DMS153 (cell line): ENCODE measurements at places on chromosomes 6 and 20.

DNA sequence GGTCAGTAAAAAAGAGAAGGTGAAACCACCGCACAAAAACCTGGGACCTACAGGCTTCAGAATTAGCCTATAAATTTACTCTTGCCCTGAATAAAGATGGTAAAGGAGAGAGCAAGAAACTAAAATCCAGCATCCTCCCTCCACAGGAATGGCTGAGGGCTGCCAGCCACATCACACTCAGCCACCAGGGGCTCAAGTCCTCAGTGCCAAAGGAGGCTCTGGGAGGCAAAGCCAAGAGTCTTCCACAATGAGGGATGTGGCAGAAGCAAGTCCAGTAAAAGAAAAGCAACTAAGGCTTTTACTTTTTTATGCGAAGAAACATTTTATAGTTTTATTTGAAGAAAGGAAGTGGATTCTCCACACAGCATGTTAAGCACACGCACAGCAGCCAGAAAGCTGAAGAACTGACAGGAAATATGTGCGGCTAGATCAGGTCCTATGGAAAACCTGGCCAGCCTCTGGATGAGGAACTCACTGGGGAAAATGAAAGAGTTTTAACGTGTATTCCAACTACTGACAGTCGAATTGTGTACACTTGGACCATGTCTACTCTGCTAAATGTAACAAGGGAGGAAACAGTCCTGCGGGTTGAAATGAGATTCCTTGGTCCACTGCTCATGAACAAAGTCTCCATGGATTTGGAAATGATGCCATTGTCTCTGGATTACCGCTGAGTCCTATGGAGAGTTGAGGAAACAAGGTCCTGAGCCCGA, 219.4 kb upstream of the SSTR4 start:
- DNase-seq, result no peak

DNA sequence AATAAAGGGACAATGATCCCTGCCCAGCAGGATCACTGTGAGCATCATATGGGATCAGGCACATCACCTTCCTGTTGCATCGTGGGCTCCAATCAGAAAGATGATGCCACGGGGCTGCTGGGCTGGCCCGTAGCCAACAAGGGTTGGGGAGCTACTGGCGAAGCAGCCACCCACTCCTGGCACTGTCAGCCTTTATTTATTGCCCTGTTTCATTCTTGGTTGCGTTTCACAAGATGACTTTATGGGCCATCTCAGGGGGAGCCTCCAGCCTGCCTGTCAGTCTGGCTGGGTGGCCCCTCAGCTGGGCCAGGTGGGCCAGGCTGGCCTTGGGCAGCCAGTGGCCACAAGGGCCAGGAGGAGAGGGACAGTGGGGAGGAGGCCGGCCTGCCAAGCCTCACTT, 17.3 kb downstream of the VSTM2L start:
- DNase-seq, result no peak

- DNase-seq, result no peak
Measured at GRCh38 chr6:167100241-167100674, 22.6 kb upstream of the CCR6 start.

- no peak for DNase-seq
Measured at GRCh38 chr20:16664020-16664419, 65.8 kb upstream of the SNRPB2 start.
